ENCODE measurements at places on chromosomes 1 and 21.

DNA sequence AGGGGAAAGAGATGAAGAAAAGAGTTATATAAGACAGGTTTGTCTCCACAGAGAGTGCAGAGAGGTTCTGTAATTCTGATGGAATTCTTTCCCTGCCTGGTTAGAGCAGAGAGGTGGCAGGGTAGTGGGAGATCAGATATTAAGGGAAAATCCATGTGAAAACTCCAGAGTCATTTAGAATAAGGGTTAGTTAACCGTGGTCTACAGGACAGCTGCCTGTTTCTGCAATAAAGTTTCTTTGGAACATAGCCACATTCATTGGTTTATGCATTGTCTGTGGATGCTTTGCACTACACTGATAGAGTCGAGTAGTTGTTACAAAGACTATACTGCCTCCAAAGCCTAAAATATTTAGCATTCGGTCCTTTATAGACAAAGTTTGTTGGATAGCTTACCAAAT, 55.6 kb downstream of the LRRC8D start:
- no peak for DNase-seq

DNA sequence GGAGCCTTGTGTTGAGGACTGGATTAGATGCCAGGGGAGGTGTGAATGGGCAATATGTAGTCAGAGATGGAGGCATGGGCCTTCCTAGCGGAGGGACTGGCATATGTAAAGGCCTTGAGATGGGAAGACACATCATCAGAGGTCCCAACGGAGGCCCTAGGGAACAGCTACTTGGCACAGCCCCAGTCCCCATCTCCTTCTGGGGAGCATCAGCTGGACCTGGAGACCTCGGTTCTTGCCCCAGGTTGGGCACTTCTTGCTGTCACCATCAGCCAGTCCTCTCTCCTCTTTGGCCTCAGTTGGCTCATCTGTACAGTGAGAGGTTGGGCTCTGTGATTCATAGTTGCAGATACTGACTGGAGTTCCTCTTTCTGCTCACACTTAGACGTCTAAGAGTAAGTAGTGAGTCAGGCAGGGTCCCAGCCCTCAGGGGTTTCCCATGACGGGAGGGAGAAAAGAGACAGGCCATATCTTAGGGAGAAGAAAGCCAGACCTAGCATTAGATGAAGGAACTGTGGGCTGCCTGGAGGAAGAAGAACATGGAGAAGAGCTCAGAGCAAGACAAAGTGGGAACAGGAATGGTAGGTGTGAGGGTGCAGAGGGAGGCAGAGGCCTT, 3.4 kb upstream of the MARCKSL1 start:
- no peak for DNase-seq

- DNase-seq: no peak
Measured at GRCh38 chr1:31377364-31377863, 4.5 kb upstream of the FABP3 start.

- DNase-seq: no peak
Measured at GRCh38 chr21:37266515-37267221, 466 bp downstream of the VPS26C start.

GRCh38 chr1:119336848-119337247, 31.7 kb upstream of the HAO2 start:
- no peak for DNase-seq

- peak; percentile 66 for DNase-seq
Measured at GRCh38 chr1:109482791-109483671, 674 bp upstream of the ATXN7L2 start.

GRCh38 chr1:8020032-8020431, 6.1 kb downstream of the ERRFI1 start:
- DNase-seq: no peak

DNA sequence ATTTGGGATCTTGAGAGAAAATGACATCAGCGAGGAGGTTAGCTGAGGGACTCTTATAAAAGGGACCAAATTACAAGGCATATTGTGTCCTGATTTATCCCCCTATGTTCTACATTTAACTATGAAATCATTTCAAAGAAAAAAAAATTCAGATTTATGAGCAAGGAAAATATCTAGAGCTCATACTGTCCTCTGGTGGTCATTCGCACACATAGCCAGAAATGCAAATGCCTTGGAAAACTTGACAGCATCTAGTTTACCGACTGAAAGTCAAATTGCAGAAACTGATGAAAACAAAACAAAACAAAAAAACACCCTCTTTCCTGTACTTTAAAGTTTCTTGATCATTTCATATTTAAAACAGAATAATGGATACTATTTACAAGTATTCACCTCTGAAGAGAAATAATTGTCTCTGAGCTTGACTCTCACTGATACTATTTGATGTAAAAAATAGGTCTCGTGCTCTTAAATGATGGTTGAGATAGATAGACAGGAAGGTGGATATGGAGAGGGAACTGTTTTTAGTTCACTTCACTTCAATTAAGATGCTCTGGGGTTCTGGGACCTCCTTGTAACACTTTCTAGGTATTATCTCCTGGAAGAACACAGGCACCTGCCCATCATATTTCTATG, 253.8 kb downstream of the PCP4 start:
- no peak for DNase-seq

GRCh38 chr1:186957314-186957713, 128.6 kb downstream of the PLA2G4A start:
- DNase-seq: no peak

GRCh38 chr1:97603218-97603617, 317.6 kb downstream of the DPYD start:
- no peak for DNase-seq
